CD4-positive, alpha-beta T cell treated with Interleukin-1 beta for 1 hour (primary cell): ENCODE measurements at places on chromosomes 7 and 10.

DNA sequence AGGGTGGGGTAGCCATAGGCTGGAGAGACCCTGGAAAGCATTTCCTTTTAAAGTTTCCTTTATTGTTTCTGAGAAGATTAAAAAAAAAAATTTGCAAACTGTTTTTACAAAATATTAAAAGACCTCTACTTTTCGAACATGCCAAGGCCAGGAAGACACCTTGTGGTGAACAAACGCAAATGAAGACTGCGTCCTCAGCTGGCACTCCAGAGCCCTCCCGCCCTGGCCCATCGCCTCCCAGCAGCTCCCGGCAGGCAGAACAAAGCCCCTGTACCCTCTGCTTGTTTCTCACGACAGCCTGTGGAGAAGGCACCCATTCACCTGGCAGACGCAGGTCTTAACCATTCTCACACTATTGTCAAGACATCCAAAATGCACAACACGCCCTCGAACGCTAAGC is 56.4 kb downstream of the ESYT2 start:
- no peak for DNase-seq

DNA sequence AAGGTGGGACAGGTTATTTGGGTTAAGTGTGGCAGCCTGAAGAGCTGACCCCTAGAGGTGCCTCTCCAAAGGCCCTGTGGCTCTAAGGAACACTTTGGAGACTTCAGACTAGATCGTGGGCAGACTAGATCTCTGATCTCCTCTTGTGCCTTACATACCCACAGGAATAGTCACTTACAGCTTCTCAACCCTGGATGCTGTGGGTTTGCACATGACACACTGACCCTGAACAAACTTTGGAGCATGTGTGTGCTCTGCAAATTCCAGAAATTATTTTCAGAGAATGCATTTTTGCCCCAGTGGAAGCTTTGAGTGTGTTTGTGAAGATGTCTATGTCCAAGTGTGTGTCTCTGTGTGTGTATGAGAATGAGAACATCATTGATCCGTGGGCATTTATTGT is 119.6 kb downstream of the EMX2 start:
- DNase-seq = no peak

DNA sequence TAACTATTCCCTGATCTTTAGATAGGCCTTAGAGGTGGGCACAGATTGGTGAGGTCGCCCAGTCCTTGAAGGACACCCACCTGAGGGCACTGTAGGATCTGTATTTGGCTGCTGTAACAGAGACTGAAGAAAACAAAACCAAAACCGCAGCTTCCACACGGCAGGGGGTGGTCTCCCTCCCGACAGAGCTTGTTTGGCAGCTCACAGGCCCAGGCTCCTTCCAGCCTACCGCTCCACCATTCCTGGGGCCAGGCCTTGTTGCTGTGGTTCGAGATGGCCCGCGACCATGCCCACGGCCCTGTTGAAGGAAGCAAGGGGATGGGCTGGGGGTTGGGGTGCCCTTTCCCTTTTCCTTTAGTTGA is 30.4 kb downstream of the ZNF783 start:
- no peak for DNase-seq

DNA sequence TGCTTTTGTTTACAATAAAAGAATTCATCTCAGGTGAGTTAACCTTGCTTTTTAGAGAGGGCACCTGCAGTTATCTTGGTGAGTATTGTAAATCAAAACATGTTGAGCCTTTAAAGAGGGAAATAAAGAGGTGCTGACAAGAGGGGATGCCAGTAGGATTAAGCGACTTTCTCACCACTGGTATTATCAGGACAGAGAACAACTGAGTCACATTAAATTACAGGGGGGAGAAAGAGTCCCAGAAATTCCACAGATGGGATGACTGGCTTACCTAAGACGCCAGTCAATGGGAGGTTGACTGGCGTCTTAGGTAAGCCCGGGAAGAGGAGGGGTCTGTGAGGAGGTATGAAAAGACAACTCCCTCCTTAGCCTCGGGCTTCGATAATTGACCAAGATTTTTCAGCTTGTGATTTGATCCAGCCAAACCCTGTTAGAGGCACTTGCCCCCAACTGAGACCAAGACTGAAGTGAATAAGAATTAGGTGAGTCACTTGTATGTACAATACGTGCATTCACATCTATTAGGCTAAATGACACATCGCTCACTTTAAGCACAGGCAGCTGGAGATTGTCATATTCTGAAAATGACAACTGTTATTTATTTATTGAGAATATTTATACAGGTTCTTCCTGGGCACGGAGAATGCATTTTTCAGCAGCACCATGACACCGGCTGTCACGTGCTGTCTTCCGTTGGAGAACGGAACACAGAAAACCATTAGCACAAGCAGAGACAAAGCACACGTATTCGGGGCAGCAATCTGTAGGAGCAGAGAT is 117.6 kb downstream of the SEM1 start:
- no peak for DNase-seq

- DNase-seq = no peak
Observed at GRCh38 chr10:17766731-17767130, 14.7 kb downstream of the TMEM236 start.

DNA sequence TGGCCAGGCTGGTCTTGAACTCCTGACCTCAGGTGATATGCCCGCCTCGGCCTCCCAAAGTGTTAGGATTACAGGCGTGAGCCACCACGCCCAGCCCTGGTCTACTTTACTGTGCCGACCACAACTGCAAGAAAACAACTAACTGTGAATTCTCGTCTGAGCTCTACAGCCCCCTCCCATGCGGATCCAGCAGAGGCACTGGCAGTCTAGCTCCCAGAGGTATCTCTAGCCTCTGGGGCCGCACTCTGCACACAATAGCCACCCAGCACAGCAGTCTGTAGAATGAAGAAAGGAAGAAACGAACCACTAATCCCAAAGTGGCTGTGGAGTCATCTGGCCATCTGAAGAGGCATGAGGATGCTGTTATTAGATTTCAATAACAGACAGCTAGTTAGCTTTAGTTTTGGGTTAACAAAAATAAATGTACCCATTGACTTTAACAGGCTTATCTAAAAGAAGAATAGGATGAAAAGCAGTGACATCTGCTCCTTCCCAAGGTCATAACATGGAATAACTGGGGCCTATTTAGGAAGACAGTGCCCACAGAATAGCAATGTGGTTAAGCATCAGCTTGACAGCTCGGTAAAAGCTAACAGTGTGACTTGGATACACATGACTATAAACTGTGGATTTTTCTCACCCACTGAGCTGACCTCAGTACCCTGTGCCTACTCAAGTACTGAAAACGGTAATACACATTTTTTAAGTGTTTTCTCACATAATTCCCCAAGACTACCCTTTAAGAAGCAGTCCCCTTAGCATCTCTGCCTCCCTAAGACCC is 131.9 kb downstream of the TNS3 start:
- no peak for DNase-seq

- DNase-seq = no peak
Observed at GRCh38 chr10:103616705-103617601, 123.4 kb downstream of the NEURL1 start.

DNA sequence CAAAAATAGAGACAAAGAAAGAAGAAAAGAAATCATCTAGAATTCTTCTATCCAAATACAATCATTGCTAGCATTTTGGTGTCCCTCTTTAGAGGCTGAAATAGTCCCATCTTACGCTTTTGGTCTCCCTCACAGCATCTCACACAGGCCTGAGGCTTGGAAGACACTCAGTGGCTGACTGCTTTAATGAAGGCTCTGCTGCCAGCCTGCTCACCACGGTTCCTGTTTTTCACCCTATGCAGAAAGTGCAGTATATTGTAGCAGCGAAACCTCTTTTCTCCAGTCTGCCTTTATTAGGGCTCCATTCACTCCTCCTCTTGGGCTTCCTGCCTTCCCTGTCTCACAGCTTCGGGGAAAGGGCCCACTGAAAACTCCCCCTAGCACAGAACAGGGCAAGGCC is 102.2 kb downstream of the JCAD start:
- DNase-seq = no peak

- DNase-seq = no peak
Observed at GRCh38 chr10:10911471-10911921, 106.2 kb upstream of the CELF2 start.

- DNase-seq = no peak
Observed at GRCh38 chr7:47285860-47286491, 295.9 kb downstream of the TNS3 start.

DNA sequence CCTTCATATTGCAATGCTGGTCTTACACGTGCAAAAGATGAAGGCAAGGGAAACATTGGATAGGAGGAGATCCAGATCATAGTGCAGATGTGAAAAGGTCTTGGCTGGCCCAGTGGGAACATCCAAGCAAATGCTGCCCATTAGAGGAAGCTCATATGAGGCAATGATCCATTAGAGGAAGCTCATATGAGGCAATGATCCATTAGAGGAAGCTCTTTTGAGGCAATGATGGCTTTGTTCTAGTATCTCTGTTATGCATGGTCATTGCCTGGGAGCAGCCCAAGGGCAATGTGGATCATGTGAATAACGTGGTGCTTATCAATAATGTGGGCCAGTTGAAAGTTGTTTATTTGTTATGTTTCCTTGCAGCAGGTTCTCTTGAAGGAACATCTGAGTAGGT is 37.8 kb downstream of the STEAP4 start:
- DNase-seq = peak; percentile 8

DNA sequence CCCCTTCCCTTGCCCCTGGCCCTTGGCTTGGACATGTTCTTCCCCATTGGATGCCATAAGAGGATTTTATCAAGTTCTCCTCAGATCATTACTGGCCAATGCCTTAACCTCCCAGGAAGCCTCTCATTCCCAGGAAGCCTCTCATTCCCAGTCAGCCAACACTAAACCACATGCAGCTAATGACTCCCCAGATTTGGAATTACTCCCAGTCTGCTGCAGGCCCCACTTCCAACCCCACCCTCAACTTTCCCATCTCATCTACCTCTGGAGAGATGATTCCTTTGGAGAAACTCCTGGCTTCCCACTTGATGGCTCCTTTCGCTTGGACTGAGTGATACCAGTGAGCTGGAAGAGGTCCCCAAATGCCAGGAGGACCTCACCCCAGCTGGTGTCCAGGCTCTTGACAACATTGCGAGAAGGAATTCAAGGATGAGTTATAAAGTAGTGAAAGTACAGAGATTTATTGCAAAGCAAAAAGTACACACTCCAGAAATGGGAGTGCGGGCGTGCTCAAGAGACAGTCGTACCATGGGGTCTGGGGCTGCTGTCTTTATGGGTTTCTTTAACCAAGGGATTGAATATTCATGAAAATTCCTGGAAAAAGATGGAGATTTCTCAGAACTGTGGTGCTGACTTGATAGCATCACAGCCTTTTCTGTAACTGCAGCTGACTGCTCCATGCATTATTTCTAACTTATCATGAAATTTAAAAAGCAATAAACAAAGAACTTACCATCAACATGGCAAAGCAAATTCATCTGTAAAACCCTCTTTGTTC is 117.2 kb upstream of the ADCY1 start:
- no peak for DNase-seq

DNA sequence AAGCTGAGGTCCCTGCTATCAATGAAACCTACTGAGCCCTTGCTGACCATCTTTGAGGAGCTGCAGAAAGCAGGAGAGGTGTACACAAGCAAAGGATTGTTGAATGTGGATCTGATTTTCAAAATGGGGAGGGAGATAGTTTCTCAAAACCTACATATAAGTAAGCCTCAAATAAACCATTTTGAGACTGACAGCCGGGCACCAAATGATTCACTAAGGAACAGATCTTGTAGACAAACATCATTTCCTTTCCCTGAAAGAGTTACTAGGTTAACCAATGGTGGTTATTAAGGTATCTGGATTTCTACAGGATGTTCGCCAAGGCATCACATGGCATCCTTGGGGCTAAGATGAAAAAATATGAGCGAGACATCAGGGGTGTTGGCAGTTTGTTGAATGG is 24.5 kb upstream of the RHOBTB1 start:
- no peak for DNase-seq

GRCh38 chr7:36053589-36053988 is 99.5 kb upstream of the EEPD1 start:
- DNase-seq = no peak

DNA sequence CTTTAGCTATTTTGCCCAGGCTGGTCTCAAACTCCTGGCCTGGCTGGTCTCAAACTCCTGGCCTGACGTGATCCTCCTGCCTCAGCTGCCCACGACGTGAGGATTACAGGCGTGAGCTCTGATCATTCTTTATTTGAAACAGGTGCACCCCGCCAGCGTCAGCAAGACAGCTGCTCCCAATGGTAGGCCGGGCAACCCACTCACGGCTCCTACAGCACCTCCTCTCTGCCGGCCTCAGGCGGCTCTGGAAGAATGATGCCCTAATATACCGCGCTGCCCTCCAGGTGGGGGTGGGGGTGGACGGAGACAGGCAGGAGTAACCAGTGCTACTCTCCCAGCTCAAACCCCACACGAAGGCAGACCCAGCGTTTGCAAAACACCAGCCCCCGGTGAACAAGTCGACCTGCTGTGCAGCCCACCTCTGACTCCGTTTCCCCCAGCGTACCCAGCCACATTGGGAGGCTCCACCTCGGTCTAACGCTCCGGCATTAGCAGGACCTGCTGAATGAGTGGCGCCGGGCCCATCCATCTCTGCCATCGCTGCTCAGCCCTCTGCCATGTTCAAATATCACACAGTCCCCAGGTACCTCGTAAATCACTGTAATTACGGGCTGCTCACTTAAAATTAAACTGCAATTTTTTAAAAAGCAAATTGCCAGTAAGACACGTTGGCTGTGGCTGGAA is 148.6 kb downstream of the ELFN1 start:
- no peak for DNase-seq

DNA sequence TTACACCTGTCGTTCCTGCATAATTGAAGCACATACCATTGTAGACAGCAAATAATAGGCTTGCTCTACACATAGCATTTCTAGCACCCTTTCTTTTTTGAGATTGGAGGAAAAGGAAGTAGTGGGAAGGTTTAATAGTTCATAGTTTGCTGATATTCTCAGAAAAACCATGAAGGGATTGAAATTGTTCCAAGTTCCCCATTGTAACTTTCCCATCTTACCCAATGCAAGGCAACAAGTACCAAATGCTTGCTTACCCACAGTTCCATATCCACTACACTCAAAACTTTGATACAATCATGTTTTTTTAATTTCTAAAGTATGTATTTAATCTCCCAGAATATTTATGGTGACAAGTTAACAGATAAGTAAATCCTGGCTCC is 13.8 kb downstream of the CYP3A5 start:
- no peak for DNase-seq

- no peak for DNase-seq
Observed at GRCh38 chr7:70836279-70836678, 295.7 kb upstream of the GALNT17 start.

GRCh38 chr10:121813211-121813815 is 114.5 kb downstream of the ATE1 start:
- no peak for DNase-seq

DNA sequence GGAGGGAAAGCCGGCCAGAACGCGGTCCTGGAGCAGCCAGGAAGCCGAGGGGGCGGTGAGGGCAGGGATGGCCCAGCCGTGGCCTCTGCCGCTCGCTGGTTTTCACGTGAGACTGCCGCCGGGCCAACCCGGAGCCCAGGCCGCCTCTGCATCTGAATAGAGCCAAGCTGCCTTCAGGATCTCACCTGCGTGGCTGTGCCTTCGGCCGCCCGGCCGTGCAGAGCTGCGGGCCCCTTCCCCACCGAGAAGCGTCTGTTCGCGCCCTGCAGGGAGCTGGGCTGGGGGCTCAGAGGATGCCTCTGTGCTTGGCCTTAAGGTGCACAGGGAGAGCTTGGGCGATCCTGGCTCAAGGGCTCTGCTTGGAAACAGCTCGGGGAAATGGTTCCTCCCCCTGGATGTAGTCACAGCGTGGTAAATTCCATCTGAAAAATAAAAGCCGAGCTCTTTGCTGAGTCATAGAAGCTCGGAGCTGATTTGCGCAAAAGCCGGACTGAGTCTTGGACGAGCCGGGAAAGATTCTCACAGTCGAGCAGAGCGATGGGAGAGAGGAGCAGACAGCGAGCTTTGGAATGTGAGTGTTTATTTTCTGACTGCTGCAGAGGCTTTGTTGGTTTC is at the start of gene JAKMIP3:
JAKMIP3 (plus strand) TSS at position 456 of the 615 bp plus-strand sequence. CDS start 38,863 bp downstream, outside the sequence.
- no peak for DNase-seq

- DNase-seq = peak; percentile 82
Observed at GRCh38 chr7:24821045-24821753, 63.9 kb upstream of the GSDME start.
